ENCODE measurements at places on chromosomes 12 and 14. TPM values are rescaled to one million over a fixed set of nuclear protein-coding genes. Genes with fewer than 3 reads are reported as not detected.

The TTC9 gene
- 3.5 TPM for total RNA-seq

The SLC41A2 gene
- total RNA-seq: 30.9 TPM

The TPH2 gene
- not detected for total RNA-seq

The PLEKHG7 gene
- not detected for total RNA-seq

The PLEKHA5 gene
- total RNA-seq: 8.3 TPM

The B3GNT4 gene
- total RNA-seq: 0.77 TPM

The TTC5 gene
- 15.4 TPM for total RNA-seq

The MYH6 gene
- 0.11 TPM for total RNA-seq

The NKX2-1 gene
- not detected for total RNA-seq

The PDE3A gene
- 2.8 TPM for total RNA-seq

The ASIC1 gene
- total RNA-seq: 4.2 TPM

The ATP6V1D gene
- total RNA-seq: 105 TPM

The CPNE6 gene
- 0.14 TPM for total RNA-seq

The LRCOL1 gene
- not detected for total RNA-seq

The PPP1CC gene
- total RNA-seq: 162 TPM

The NINJ2 gene
- 0.53 TPM for total RNA-seq

The IPO4 gene
- total RNA-seq: 86.8 TPM

The SRRM4 gene
- total RNA-seq: not detected

The PPP1R36 gene
- total RNA-seq: 0.24 TPM

The CATSPERB gene
- total RNA-seq: not detected

The CPNE8 gene
- total RNA-seq: 9.8 TPM

The PAH gene
- total RNA-seq: not detected

The PRH2 gene
- not detected for total RNA-seq
